ENCODE measurements at places on chromosomes 16 and 17.

GRCh38 chr16:49930841-49931240 lies 74.9 kb upstream of the ZNF423 start:
- no peak for ATAC-seq

- peak; percentile 80 for ATAC-seq
Observed at GRCh38 chr16:56246051-56246817, 54.9 kb downstream of the GNAO1 start.

GRCh38 chr16:88760424-88761142 lies 24.4 kb downstream of the PIEZO1 start:
- ATAC-seq = no peak

DNA sequence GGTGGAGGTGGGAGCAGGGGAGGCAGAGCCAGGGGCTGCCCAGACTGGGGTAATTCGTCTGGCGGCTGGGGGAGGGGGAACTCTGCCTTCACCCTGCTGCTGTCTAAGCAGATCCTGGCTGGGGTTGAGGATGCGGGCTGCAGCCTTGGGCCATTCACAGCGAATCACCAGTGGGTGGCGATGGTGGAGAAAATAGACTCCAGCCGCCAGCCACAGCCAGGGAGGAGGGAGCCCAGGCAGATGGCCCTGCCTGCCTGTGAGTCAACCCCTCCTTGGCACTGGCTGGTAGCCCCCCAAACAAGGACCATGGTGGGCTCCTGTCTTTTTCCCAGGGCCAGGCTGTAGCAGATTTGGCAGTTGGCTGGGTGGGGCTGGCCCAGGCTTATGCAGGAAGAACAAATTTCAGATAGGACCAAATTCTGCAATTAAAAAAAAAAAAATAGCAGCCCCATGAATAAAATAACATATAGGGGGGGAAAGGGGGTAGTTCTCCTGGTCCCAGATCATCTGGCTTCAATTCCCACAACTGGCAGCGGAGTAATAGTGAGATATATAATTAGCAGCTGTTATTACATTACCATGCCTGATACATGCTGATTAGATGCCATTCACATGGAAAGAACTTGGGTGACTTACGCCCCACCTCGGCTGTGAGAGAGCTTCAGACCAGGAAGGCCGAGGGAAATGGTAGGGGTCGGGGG lies 41.5 kb upstream of the CDH5 start:
- ATAC-seq = no peak

- ATAC-seq = peak; percentile 49
Observed at GRCh38 chr16:69741951-69742904, 12.5 kb downstream of the NOB1 start.

- peak; percentile 93 for ATAC-seq
Observed at GRCh38 chr16:23678430-23679273, at the start of gene PLK1. Gene PLK1 (plus strand): TSS chr16:23678889. CDS start chr16:23678933, 44 bp downstream.

DNA sequence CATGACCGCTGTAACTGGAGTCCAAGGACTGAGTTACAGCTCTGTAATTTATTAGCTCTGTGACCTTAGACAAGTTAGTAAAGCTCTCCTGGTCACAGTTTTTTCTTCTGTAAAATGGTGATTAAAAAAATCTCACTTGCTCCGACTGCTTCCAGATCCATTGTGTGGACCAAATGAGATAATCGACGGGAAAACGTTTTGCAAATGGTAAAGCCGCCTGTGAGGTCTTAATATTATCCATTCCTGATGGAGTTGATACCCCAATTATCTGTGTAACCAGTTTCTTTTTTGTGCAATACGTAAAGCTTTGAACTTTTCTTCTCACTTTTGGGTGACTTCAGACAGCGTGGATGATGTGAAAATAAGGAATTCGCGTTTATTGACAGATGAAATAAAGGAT lies 422.9 kb downstream of the UTP18 start:
- no peak for ATAC-seq

- no peak for ATAC-seq
Observed at GRCh38 chr17:40914075-40914855, 23.2 kb downstream of the KRT23 start.

GRCh38 chr17:50931144-50931908 lies 65.2 kb upstream of the TOB1 start:
- peak; percentile 82 for ATAC-seq

- no peak for ATAC-seq
Observed at GRCh38 chr17:18121144-18121910, 12.8 kb downstream of the MYO15A start.

DNA sequence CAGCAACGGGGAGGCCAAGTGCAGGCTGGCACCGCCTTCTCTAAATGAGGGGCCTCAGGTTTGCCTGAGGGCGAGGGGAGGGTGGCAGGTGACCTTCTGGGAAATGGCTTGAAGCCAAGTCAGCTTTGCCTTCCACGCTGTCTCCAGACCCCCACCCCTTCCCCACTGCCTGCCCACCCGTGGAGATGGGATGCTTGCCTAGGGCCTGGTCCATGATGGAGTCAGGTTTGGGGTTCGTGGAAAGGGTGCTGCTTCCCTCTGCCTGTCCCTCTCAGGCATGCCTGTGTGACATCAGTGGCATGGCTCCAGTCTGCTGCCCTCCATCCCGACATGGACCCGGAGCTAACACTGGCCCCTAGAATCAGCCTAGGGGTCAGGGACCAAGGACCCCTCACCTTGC lies 18.5 kb downstream of the NGFR start:
- no peak for ATAC-seq

GRCh38 chr16:47574091-47575054 lies 113.2 kb downstream of the PHKB start:
- ATAC-seq = no peak

DNA sequence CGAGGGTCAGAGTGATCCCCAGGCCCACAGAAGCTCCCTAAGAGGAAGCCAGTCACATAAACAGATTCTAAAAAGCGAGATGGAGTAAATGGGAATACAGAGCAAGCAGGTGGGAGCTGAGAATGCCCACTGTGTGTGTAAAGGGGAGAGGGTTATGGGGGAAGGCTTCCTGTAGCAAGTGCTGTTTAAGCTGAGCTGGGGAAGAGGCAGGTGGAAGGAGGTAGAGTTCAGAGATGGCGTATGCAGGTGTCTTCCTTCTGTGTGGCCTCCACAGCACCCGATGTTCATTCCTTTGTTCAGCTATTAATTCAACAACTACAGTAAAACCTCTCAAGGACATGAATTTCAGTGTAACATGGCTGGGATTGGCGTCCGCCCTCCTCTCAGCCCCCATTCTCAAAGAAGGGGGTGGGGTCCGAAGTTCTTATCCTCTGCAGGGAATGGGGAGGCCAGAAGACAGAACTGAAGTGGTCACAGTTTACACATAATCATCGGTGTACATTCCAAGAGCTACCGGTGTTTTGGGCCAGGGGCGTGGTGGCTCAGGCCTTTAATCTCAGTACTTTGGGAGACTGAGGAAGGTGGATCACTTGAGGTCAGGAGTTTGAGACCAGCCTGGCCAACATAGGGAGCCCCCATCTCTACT lies 1.8 kb downstream of the EEF2K start:
- ATAC-seq = no peak

GRCh38 chr17:77359236-77359635 lies 218.5 kb downstream of the SEC14L1 start:
- no peak for ATAC-seq

DNA sequence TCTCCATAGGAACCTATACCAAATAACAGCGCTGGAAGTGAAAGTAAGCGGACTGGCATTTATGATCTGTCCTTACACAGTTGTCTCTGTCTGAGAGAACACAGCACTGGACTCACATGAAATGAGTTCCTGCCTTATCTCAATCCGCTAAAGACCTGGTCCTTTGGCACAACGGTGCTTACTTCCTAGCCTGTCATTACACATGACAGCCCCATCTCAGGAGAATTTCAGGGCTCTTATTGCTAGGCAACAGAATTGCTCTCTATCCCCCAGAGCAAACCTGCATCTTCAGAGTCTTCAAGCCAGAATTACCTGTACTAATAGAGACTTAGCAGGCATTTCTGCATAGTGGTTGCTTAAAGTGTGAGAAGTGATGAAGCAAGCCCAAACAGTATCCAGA lies 4.3 kb downstream of the KCNJ2 start:
- ATAC-seq = no peak

DNA sequence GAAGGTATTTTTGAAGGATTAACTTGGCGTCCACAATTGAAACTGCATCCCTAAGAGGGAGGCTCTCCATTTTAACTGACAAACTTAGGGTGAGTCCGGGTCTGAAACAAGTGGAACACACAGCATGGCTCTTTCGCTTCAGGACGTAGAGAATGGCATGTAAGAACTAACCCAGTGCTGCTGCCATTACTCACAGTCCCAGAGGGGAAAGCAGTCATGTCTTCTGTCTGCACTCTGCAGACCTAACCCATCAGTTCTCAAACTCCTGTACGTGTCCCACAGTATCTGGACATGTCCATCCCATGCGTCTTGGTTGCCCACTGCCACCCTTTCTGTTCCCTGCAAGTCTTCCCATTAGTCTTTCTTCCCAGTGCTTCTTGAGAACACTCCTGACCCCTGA lies 563 bp downstream of the ST6GALNAC1 start:
- ATAC-seq = no peak

DNA sequence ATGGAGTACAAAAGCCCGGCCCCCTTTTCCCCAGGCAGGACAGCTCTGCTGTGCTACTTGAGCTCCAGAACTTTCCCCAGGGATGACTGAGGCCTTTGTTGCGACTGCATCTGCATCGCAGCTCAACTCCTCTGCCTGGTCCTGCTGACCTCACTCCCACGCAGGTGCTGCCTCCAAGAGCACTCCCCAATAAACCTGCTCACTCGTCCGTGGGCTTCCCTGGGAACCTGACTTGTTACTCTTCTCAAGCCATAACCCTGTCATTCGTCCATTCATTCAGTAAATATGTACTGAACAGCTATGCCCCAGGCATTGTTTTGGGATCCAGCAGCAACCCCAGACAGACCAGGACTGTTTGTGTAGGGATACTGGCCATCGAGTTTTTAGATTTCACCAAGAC lies 11.6 kb upstream of the RMI2 start:
- no peak for ATAC-seq

DNA sequence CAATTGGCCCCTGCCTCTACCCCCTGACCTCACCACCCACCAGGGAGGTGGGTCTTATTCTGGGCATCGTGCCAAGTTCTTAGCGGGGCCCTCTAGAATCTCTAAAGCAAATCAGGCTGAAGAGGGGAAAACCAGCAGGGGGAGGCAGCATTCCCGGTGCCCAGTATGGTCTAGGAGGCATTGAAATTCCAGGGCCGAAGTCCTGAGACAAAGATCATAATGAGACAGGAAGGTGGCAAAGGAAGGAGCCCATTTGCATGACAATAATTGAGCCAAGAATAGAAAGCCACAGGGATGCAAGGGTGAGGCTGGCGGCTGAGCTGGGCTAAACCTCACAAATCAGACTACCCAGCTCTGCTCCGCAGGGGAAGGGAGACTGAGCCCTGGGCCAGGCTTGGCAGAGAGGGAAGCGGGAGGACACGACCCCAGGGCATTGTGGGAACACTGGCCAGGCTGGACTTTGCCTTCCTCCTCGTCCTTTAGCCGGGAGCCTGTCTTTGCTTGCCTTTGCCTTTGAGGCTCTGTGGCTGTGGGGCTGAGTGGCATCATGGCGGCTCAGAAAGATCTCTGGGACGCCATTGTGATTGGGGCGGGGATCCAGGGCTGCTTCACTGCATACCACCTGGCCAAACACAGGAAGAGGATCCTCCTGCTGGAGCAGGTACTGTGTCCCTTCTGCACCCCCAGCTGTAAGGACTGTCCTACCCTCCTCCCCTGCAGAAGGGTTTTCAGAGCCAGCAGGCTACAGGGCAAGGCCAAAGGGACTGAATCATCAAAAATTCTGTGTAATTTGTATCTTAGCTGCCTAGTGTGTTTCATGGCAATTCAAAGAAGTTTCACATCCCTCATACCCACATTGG lies at the start of gene PIPOX:
Gene PIPOX (plus strand): TSS at position 463 of the 860 bp plus-strand sequence. CDS start 85 bp downstream, at position 548.
- ATAC-seq = peak; percentile 63

- ATAC-seq = peak; percentile 67
Observed at GRCh38 chr16:76194616-76195015, 82.6 kb upstream of the CNTNAP4 start.

DNA sequence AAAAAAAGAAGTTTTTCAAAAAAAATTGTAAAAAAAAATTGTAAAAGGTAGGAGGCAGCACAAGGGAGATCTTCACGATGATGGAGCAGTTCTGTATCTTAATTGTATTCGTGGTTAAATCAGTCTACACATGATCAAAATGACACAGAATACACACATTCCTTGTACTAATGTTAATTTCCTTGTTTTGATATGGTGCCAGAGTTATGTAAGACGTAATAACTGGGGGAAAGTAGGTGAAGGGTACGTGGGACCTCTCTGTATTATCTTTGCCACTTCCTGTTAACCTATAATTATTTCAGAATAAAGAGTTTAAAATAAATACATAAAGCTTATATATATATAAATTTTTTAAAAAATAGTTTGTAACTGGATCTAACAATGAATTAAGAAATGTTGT lies 36.8 kb downstream of the HELZ start:
- no peak for ATAC-seq

DNA sequence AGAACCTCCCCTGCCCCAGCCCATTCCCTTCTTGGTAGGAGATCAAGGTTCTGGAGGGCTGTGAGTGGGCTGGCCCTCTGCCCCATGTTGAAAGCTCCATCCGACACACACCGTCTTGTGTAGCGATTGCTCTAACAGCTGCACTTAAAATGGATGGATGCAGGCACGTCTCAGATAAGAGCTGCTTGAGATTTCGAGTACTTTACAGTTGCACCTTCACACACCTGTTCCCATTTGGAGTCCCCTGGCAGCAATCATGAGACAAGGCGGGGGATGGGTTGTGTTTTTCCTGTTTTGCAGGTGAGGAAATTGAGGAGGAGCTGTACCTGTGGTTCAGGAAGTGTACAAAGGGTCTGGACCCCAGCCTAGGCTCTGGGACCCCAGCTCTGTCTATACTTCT lies 25.6 kb upstream of the TAC4 start:
- no peak for ATAC-seq

- ATAC-seq = no peak
Observed at GRCh38 chr17:4642286-4642685, 808 bp upstream of the ALOX15 start.

GRCh38 chr16:20347666-20348364 lies 4.7 kb downstream of the UMOD start:
- no peak for ATAC-seq

- ATAC-seq = peak; percentile 71
Observed at GRCh38 chr17:57357392-57357784, 101.1 kb downstream of the MSI2 start.

DNA sequence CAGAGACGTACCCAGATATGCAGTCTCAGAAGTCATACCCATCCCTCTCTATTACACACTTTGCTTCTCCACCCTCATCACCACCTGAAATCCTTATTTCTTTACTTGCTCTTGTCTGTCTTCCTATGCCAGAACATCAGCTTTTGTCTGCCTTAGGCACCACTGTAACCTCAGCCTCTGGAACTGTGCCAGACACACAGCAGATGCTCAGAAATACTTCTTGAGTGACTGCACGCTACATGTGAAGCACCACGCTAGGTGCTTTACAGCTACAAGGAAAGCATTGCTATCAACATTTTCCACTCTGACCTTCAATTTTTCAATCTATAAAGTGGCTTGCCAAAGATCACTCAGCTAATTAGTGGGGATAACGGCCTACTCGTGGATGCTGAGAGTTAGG lies 226.8 kb downstream of the CHD9NB start:
- ATAC-seq = peak; percentile 53

DNA sequence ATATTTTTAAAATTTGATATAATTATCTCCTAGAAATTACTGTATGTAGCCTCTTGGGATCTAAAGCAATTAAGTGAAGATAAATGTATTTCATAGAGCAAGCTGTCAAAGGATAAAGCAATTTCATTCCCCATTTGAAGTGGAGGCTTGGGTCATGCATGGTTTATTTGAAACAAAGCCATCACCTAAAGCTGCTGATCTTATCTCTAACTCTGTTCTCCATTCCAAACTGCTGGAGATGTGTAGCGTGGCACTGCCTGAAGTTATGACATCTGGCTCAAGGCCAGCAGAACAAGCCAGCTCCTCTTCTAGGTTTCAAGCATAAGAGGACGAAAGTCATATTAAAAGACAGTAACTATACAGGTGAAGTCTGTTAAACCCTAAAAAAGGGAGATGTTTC lies 83.9 kb downstream of the HIC1 start:
- ATAC-seq = peak; percentile 40

Measured in motor neuron (in vitro differentiated cells).